ENCODE measurements at places on chromosomes 7 and 10.
A peak's percentile ranks its signal among the peaks of the same experiment; 100 is the strongest.

DNA sequence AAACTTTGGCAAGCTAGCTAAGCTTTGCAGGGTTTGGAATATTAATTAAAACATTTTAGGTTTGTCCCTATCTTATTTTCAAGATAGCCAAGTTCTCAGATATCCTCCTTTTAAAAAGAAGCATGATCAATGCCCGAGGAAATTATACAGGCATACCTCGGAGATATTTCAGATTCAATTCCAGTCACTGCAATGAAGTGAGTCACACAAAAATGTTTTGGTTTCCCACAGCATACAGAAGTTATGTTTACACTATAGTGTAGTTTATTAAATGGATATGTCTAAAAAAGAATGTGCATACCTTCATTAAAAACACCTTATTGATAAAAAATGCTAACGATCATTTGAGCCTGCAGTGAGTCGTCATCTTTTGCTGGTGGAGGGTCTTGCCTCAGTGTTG is 382.9 kb upstream of the NPVF start:
- DNase-seq, result no peak

DNA sequence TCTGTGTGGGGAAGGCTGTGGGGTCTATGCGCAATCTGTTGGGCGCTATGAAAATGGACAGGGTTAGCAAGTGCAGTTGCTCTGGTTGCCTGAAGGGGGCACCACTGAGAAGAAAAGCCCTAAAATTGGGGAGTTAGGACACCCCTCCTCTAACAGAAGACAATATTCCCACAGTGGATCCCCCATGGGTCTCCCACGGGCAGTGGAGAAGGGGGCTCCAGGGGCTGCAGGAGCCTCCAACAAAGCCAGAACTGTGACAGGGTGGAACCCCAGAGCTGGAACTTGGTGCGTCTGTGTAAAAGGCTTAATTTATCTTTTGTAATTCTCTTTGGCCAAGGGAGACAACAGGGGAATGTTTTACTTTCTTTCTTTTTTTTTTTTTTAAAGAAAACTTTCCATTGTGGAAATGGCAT is 12.5 kb upstream of the COL13A1 start:
- DNase-seq, result no peak

GRCh38 chr10:13899941-13900340 is 313.2 kb downstream of the PRPF18 start:
- DNase-seq, result no peak

GRCh38 chr10:122089311-122090017 is 100.5 kb downstream of the TACC2 start:
- DNase-seq, result no peak

- DNase-seq, result peak; percentile 2
Measured at GRCh38 chr10:95266674-95267095, 24.1 kb downstream of the PDLIM1 start.

GRCh38 chr7:38393874-38394273 is 120.4 kb upstream of the TARP start:
- DNase-seq, result no peak

DNA sequence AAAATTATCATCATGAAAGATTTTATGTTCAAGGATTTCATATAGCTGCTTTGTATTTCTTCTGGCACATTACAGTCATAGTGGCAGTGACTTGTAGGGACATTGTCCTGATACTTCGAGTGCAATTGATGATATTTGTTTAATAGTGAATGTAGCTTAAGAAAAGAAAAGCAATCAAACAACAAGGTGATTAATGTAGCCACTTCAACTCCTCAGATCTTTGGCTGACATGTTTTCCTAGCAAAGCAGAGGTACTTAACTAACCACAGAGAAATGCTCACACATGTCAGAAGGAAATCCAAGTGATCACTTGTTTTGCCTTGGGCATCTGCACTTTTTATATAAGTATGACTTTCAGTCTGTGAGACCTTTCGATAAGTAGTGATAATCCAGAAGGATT is 470.3 kb downstream of the AUTS2 start:
- peak; percentile 35 for DNase-seq

- DNase-seq, result peak; percentile 96
Measured at GRCh38 chr7:136533732-136534131, 334.7 kb upstream of the CHRM2 start.

DNA sequence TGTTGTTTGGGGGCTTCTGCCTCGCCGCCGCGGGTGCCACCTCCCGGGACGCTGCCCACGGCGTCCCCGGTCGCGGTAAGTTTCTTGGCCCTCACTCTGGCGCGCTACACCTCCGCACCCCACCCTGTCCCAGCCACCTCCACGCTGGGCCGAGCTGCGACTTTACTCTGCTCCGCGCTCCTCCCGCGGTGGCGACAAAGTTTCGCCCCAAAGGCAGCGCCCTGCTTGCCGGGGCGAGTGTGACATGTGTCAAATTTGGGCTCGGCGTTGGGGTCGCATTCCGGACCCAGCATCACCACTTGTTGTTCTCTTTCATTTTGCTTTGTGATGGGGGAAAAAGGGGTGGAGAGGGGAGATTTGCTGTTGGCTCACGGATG is 167.7 kb upstream of the PPP1R3A start:
- peak; percentile 34 for DNase-seq

DNA sequence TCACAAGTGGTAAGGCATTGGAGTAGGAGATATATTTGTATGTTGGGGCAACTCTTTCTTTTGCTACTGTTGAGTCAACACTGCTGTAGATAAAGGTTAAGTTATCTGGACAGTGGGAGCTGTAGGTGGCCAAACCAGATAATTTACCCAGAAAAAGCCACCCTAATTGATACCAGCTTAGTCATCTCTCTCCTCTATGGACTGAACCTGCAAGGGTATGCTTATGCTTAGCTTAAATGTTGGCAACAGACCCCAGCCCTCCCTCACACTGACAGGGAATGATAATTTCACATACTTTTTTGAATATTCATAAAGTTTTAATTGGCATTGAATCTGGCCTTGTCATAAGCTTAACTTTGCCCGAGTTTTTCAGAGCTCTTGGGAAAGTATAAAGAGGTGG is 66.3 kb downstream of the CREB5 start:
- DNase-seq, result no peak

DNA sequence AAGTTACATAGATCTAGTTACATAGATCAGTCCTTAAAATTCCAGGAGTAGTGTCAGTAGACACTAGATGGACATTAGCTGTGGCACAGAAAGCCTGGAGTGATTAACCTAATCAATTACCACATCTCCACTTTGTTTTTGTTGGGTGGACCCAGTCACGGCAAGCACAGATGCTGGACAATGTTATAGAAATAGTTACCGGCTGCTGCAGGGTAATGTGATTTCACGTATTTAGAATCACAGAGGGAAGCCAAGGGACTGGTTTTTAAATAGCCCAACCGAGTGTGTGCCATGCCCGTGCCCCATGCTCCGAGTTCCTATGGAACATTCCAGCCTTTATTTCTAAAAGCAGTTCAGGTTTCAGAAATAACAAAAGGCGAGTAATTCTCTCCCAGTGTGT is 2.8 kb downstream of the LGI1 start:
- no peak for DNase-seq

GRCh38 chr7:152522571-152523067 is 86.8 kb upstream of the KMT2C start:
- peak; percentile 87 for DNase-seq

DNA sequence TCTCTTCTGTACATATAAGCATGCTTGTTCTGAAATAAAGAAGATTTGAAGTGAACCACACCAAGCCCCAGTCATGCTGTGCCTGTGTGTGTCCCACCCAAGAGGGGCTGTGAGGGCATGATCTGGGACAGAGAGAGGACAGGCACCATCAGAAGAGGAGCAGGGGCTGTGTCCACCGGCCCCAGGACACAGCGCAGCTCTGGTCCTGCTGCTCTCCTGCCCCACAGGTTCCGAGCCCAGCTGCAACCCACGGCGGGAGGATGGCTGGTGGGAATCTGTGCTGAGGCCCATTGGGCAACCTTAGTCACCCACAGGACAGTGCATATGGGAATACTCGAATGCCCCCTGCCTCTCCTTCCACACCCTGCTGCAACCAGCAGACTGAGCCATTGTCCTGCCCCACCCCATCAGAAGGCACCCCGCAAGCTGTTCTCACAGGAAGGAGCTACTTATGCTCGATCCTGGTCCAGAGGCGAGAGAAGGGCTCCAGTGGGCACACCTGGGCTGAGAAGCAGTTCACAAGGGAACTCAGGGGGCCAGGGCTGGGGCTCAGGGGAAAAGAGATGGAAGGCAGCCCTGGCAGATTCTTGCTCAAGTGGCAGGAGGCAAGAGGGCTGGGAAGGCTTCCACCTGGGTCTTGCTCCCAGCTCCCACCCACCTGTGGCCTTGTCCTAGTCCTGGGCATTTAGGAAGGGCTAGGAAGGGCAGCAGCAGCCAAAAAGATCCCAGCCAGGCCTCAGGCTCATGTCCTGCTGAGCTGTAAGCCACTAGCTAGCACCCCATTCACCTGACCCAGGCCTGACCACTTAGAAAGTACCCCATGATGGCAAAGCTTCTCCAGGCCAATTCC is 31.9 kb downstream of the LDB3 start:
- no peak for DNase-seq

GRCh38 chr7:86328801-86329433 is 314.8 kb upstream of the GRM3 start:
- no peak for DNase-seq

- DNase-seq, result no peak
Measured at GRCh38 chr10:43119416-43120115, 18.7 kb upstream of the CSGALNACT2 start.

DNA sequence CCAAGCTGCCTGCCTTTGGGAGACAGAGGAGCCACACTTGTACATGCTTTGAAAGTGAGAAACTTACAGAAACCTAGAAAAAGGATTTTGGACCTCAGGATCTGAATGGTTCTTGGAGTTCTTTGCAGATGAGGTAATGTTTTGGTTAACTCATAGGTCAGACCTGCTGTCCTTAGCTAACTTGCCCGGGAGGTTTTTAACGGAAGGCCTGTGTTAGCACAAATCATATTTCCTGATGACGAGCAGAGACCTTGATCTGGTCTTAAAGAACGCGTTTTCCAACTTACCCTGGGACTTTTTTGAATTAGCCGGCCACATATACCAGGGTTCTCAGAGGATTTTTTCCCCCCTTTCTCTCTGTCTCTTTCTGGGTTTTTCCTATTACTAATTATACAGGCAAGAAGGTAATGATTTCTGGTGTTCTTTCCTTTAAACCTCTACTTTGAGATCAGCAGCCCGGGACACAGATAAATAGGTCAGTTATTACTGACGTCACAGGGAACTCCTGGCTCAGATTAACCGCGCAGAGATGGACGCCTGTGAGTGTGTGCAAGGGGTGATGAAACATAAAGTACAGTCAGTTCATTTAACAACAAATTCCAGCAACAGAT is 101.7 kb upstream of the KLF6 start:
- DNase-seq, result no peak

GRCh38 chr10:108905171-108905570 is 1018.1 kb downstream of the XPNPEP1 start:
- DNase-seq, result no peak

DNA sequence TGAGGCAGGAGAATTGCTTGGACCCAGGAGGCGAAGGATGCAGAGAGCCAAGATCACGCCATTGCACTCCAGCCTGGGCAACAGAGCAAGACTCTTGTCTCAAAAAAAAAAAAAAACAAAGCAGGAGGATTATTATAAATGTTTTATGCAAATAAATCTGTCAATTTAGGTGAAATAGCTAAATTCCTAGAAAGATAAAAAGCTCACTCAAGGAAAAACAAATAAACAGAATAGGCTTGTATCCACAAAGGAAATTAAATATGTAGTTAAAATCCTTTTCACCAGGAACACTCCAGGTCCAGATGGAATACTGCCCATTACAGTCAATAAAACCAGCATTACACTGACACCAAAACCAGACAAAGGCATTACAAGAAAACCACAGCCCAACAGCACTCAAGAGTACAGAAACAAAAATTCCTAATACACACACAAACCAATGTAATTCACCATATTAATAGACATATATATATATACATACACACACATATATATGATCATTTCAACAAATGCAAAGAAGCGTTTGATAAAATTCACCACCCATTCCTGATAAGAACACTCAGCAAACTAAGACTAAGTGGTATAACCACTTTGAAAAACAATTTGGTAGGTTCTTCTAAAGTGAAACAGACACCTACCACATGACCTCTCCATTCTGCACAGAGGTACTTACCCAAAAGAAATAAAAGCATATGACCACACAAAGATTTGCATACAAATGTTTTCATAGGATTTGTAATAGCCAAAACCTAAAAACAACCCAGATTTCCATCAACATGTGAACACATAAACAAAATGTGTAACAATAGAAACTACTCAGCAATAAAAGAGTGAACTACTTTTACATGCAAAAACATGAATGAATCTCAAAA is 38.8 kb downstream of the ABI1 start:
- DNase-seq, result no peak

DNA sequence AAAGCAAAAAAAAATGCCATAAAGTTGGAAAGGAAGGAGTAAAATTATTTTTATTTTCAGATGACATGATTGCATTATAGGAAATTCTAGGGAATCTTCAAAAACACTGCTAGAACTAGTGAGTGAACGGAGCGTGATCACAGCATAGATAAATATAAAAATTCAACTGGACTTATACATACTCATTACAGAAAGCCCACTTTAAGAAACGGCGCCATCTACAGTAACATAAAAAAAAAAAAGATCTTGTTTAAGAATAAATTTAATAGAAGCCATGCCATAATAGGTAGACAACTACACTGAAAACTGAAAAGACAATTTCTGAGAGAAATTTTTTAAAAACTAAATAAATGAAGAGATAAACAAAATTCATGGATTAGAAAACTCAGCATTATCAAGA is 623.1 kb upstream of the MGMT start:
- DNase-seq, result no peak

DNA sequence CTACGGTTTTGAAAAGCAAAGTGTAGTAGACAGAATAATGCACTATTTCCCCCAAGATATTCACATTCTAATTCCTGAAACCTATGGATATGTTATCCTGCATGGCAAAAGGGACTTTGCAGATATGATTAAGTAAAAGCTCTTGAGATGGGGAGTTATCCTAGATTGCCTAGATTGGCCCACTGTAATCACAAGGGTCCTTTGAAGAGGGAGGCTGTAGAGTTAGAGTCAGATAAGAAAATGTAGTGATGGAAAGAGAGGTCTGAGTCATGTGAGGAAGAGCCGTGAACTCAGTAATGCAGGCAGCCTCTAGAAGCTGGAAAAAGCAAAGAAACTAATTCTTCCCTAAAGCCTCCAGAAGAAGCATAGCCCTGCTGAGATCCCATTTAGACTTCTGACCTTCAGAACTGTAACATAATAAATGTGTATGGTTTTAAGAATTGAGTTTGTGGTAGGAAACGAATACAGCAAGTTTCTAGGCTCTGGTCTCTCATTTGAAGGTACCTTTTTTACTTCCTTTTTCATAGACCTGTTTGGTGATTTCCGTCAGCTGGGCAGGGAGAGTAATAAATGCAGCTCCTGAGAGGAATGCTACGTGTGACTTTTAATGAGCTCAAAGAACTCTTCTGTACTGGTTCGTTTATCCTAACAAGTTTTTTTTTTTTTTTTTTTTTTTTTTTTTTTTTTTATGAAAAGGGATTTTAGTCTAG is 41.9 kb upstream of the NXPH1 start:
- DNase-seq, result no peak

- peak; percentile 17 for DNase-seq
Measured at GRCh38 chr7:71342202-71342601, 210.3 kb downstream of the GALNT17 start.

- DNase-seq, result no peak
Measured at GRCh38 chr10:92207061-92207460, 83.8 kb downstream of the CPEB3 start.

Data from NCI-H82 (cell line).